NB4 (cell line): ENCODE measurements at places on chromosomes 13 and 19.
A peak's percentile ranks its signal among the peaks of the same experiment; 100 is the strongest.

DNA sequence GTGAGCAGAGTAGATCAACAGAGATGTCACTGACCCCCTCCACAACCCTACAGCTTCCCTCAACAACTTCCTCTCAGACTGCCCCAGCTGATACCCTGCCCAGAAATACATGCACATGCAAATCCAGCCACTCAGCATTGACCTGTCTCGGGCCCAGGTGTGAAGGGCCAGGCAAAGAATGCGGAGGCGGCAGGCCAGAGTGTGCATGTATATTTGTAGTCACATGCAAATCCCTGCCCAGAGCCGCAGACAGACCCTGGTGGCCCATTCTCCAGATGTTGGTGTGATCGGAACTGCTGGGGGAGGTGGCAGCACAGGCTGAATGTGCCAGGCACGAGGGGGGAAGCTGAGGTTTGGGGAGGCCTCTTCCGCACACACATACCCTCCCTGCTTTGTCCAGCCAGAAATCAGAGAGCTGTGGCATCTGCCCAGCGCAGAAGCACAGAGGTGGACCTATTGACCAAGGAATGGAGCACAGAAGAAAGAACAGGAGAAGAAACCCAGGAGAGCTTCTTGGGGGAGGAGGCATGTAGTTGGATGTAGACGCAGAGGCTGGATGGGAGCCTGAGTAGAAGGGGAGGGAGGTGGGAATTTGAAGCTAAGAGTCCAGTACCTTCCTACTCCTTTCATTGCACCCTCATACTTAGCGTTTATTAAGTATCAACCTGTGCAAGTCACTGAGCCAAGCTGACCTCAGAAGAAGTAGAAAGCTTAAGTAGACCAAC lies 14.4 kb downstream of the MEF2B start:
- DNase-seq: no peak

DNA sequence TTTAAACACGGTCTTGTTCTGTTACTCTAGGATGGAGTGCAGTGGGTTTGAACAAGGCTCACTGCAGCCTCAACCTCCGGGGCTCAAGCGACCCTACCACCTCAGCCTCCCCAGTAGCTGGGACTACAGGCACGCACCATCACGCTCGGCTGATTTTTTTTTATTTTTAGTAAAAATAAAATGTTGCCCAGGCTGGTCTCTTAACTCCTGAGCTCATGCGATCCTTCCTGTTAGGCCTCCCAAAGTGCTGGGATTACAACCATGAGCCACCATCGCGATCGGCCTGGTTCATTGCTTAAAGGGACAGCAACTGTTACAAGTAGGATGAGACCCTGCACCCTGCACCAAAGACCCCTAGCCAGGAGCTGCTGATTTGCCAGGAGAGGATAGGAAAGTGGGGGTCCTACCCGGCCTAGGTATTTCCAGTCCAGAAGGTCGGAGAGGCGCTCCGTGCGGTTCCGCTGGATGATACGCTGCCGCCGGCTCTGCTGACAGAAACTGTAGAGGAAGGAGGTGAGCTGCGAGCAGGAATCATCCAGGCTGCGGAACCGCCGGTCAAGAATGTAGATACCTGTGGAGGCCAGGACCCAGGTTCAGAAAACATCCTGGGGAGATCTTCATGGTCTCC lies 5.1 kb downstream of the FTL start:
- peak; percentile 3 for DNase-seq

DNA sequence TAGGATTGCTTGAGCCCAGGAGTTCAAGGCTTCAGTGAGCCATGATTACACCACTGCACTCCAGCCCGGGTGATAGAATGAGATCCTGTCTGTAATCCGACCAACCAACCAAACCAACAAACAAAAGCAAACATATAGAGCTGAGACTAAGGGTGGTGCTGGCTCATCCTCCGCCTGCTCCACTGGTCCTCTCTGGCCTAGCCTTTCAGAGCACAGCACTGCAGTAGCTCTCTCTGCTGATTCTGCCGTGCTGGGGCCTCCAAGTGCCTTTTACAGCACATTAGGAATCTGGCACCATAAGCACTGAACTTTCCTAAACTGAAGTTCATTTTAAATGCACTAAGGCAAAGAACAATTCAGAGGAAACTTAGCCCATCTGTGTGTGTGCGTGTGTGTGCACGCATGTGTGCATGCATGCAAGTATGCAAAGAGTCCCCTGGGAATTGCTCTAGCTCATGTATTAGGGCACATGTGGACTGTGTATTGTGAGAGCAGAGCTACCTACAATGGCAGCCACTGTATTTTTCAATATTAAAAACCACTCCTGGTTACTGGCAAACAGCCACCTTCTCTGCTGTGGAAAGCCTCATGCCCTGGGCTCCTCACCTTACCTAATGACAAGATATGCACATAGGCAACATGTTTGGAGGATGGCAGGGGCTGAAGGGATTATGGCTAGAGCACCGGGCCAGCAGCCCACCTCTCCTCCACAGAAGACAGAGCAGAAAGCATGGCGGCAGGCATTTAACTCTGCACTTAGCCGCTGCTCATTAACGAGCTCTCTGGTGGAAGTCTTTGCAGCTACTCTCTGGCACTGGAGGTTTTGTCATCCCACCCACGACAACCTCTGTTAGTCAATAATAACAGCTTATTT lies 223.1 kb upstream of the TSHZ3 start:
- DNase-seq: no peak

DNA sequence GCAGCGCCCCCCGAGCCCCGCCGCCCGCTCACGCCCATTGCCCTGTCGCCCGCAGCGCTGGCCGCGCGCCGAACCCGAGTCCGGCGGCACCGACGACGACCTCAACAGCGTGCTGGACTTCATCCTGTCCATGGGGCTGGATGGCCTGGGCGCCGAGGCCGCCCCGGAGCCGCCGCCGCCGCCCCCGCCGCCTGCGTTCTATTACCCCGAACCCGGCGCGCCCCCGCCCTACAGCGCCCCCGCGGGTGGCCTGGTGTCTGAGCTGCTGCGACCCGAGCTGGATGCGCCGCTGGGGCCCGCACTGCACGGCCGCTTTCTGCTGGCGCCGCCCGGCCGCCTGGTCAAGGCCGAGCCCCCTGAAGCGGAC lies 518 bp downstream of the KLF2 start:
- no peak for DNase-seq

GRCh38 chr19:41276231-41276630 lies 12.1 kb downstream of the HNRNPUL1 start:
- DNase-seq: peak; percentile 13

GRCh38 chr19:11735375-11735774 lies 3.4 kb downstream of the ZNF823 start:
- no peak for DNase-seq

- DNase-seq: no peak
Observed at GRCh38 chr13:109517517-109517916, 268.9 kb downstream of the IRS2 start.

GRCh38 chr19:5434970-5435641 lies 20.1 kb upstream of the ZNRF4 start:
- no peak for DNase-seq

GRCh38 chr19:48646001-48646721 lies at the start of gene CA11:
Gene CA11, minus strand, starts transcription at chr19:48646187. Its CDS starts 555 bp downstream, at chr19:48645632.
- peak; percentile 99 for DNase-seq

GRCh38 chr19:531009-531752 lies 379 bp upstream of the CDC34 start:
- peak; percentile 82 for DNase-seq

- no peak for DNase-seq
Observed at GRCh38 chr13:56335775-56336174, 804.9 kb upstream of the PRR20A start.

GRCh38 chr13:112680741-112681360 lies 9.0 kb upstream of the ATP11A start:
- DNase-seq: no peak
